ENCODE measurements at places on chromosomes 3 and 15.

GRCh38 chr3:100852840-100853239 lies 140.4 kb downstream of the ABI3BP start:
- DNase-seq, result no peak

GRCh38 chr3:120446891-120447668 lies 3.7 kb downstream of the FSTL1 start:
- DNase-seq, result no peak

GRCh38 chr3:38650248-38650951 lies 913 bp upstream of the SCN5A start:
- DNase-seq, result no peak

GRCh38 chr15:81865850-81866537 lies 179.8 kb downstream of the MEX3B start:
- DNase-seq, result no peak

- DNase-seq, result no peak
Measured at GRCh38 chr3:193270451-193270850, 29.4 kb downstream of the PLAAT1 start.

GRCh38 chr3:153254361-153254760 lies 92.3 kb downstream of the RAP2B start:
- no peak for DNase-seq

- DNase-seq, result no peak
Measured at GRCh38 chr3:29694331-29694730, 413.5 kb downstream of the RBMS3 start.

DNA sequence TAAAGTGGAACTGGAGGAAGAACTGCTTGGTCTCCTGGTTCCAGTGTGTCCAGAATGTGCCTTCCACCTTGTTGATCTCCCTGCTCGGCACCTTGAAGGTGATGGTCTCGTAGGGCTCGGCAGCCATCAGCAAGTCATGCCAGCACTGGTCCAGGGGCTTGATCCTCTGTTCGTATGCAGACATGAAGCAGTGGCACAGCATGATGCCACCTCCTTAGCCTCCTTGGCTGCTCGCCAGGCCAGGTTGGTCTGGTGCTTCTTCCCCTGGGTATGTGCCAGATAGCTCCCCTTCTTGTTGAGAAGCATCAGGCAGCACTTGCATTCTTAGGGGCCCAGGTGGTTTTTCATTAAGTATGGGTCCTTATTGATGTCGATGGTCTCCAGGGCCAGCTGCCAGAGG lies 17.8 kb upstream of the TXNRD3 start:
- DNase-seq, result no peak

- DNase-seq, result no peak
Measured at GRCh38 chr3:71726146-71726545, 944 bp upstream of the EIF4E3 start.

DNA sequence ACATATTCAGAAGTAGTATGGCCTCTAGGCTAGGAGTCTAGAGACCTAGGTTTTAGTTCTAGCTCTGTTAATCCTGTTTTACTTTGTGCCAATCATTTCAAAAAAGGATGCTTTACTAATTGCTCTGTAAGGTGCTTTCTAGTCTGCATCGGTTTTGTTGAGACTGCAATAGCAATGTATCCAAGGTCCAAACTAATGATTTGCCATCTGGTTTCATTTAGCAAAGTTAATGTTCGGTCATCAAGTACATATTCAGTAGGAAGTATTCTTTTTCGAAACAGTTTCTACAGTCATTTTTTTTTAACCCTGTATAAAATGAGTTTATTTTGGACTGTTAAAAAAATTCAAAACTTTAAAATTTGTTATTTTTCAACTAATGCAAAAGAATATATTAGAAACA lies 2.0 kb upstream of the GALK2 start:
- DNase-seq, result peak; percentile 29

DNA sequence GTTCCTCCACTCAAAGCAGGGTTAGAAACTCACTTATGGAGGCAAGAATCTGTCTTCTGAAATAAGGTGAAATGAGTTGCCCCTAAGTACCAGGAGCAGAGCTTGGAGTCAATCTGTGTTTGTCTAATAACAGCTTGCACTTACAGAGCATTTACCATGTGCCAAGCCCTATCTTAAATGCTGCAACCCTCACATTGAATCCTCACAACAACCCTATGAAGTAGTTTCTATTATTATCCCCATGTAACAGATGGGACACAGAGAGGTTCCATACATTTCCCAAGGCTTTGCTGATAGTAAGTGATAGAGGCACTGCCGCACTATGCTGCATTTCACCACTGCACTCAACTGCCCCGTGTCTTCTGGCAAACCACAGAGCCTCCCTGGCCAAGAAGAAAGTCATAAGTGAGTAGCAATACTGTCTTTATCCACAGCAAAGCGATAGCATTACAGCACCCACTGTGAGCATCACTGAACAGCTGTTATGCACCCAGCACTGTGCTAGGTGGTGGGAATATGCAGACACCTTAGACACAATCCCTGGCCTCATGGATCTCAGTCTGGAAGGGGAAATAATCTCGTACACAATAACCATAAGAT lies 141.5 kb downstream of the SSR3 start:
- no peak for DNase-seq

GRCh38 chr15:98834976-98835375 lies 172.6 kb downstream of the PGPEP1L start:
- no peak for DNase-seq

- DNase-seq, result no peak
Measured at GRCh38 chr3:188000361-188000861, 153.5 kb upstream of the LPP start.

- DNase-seq, result no peak
Measured at GRCh38 chr3:179826247-179826637, 173.4 kb downstream of the USP13 start.

DNA sequence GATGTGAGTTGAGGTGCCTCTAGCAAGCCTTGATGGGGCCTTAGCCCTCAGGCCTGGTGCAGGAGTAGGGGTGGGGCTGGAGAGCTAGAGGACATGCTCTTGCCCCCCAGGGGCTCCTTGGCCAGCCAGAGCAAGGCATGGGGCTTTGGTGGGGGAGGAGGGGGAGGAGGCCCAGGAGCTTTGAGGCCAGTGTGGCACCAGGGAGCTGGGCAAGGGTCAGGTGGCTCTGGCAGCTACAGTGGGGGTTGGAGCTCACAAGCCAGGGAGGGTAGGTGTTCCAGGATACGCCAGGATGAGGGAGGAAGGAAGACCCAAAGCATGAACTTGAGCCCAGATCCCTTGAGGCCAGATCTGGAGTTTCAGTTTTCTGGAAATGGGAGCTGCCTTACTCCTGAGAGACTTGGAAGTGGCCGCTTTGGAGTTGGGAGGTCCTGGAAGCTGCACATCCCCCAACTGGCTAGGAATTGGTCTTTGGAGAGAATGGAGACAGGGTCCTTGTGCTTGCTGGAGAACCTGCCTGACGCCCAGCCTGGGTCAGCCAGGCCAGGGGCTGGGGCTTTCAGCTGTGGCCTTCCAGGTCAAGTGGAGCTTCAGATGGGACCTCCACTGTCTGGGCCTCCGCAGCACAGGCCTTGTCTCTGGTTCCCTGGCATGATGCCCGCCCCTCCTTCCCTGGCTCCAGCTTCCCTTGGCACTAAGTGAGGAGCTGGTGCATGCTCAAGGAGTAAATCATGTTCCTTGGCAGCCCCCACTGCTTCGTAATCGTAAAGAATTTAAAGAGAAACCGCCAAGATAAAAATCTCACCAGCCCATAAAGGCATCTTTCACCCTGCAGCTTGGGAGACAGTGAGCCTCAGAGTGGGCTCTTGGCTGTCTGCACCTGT lies 8.7 kb downstream of the SEMA3F start:
- peak; percentile 94 for DNase-seq

DNA sequence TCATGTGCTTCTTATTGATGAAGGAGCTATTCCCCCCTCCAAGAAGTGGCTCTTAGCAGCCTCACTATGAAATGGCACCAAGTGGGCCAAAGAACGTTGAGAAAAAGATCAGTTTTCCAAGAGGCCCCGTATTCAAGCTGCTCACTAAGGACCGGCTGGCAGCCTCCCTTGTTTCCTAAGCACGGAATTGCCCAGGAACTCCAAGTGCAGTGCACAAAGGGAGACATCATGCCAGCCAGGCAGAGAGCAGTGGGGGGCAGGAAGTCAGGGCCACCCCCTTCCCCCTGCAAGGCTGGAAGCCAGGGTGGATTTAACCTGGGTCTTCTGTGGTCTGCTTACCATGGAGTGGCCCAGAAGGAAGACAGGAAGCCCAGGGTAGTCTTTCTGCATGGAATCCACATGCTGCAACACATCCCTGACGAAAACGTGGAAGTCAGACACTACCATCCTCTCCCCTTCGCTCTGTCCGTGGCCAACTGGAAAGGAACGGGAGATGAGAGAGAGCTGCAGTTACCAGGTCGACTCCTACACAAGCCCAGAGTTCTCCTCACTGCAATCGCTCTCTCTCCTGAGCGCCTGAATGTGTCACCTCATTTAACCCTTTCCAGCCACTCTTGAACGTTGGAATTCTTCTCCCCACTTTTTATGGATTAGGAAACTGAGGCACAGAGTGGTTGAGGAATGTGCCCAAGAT lies 49.5 kb downstream of the ABTB1 start:
- no peak for DNase-seq

- DNase-seq, result peak; percentile 65
Measured at GRCh38 chr3:171838218-171838720, 4.9 kb upstream of the TMEM212 start.

GRCh38 chr15:34799149-34800101 lies 4.1 kb upstream of the ACTC1 start:
- DNase-seq, result peak; percentile 25

DNA sequence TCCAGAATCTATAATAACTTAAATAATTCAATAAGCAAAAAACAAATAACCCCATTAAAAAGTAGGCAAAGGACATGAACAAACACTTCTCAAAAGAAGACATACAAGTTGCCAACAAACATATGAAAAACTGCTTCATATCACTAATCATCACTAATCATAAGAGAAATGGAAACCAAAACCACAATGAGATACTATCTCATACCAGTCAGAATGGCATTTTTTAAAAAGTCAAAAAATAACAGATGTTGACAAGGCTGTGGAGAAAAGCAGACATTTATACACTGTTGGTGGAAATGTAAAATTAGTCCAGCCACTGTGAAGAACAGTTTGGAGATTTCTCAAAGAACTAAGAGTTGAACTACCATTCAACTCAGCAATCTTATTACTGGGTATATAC lies 19.5 kb upstream of the ZMAT3 start:
- no peak for DNase-seq

GRCh38 chr15:69559440-69560190 lies 107.0 kb downstream of the RPLP1 start:
- DNase-seq, result peak; percentile 35

DNA sequence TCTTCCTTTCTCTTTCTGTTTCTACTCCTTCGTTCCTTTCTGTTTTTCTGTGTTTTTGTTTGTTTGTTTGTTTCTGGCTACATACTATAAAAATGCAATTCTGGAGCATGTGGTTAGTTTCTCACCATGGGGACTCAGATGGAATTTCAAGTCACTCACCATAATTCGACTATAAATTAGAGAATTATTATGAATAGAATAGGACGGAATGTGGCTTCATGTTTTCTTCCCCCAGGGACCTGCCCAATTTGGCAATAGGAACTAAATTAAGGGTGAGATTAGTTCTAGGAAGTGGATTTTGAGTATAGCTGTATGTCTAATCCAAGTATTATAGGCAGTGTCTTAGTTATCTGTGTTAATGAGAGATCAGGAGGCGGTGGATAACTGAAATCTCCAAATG lies 96.9 kb downstream of the THSD4 start:
- DNase-seq, result peak; percentile 39

- no peak for DNase-seq
Measured at GRCh38 chr3:30083315-30083714, 523.1 kb upstream of the TGFBR2 start.

- no peak for DNase-seq
Measured at GRCh38 chr15:53189860-53190259, 399.7 kb upstream of the ONECUT1 start.

DNA sequence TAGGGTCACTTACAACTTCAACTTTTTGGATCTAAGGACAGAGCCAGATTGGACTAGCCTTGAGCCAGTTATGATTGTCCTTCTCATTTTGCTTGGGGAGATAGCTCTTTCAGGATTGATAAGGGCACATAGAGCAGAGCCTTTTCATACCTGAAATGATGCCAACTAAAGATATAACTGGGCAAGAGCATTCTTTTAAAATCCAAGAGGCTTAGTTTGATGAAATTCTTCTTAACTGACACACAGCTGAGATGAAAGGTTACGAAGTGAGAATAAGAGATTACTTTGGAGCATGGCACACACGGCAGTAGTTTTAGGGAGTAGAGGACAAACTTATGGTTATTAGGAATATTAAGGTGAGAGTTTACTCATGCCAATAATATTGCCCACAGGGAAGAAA lies 12.7 kb downstream of the CD200 start:
- no peak for DNase-seq

GRCh38 chr3:54341811-54342210 lies 219.5 kb downstream of the CACNA2D3 start:
- no peak for DNase-seq

- no peak for DNase-seq
Measured at GRCh38 chr3:40397912-40398311, 10.9 kb downstream of the ENTPD3 start.

DNA sequence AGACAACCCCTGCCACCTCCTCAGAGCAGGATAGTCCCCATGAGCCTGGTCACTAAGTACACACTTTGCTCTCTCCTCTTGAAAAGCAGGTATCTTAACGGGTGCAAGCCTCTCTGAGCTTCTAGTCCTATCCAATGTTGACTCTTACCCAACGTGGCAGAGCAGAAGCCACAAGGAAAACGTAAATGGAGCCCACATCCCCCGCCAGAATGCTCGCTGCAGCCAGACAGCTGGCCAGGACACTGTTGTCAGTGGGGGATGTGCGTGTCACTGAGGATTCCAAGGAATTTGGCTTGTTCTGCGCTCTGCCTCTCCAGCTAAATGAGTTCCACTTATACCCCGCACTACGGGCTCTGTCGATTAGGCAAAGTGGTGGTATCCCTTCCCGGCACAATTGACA lies 67.8 kb upstream of the IGF1R start:
- peak; percentile 19 for DNase-seq

DNA sequence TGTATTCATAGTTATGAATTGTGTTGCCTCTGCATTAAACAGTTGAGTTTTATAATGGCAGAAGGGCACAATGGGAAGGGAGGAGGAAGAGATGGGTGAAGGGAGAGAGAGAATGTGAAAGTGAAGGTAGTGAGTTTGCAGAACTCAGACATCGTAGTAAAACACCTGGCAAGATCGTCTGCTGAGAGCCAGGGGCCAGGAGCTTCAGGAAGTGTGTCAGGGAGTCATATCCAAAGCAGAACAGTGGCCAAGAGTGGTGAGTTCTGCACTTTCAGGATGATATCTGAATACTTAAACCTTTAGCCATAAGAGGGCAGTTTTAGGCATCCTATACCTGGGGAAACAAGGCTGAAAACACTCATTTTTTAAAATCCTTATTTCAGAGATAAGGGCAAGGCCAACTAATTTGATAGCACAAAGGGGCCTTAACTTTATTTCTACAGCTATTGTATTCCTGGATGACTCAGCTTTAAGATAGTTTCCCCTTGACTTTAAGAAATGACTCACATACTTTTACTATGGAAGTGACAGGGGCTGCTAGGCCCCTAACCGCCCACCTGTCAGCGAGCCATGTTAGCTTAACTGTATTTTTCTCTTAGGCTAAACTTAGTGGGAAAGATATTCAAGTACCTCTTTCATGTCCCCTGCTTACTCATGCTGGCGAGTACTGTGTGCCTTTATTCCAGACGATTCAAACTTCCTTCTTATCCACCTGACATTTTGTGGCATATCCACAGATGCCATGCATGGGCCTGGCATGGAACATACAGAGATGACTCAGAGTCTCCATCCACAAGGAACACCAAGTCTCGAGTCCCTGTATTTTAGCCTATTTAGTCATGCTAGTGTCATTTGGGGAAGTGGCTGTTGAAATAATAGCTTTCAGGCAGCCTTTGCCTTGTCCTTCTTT lies 53.9 kb downstream of the RLBP1 start:
- DNase-seq, result peak; percentile 26

GRCh38 chr3:87546216-87546615 lies 269.8 kb upstream of the POU1F1 start:
- DNase-seq, result no peak
